ENCODE measurements at places on chromosomes 16 and 17.

DNA sequence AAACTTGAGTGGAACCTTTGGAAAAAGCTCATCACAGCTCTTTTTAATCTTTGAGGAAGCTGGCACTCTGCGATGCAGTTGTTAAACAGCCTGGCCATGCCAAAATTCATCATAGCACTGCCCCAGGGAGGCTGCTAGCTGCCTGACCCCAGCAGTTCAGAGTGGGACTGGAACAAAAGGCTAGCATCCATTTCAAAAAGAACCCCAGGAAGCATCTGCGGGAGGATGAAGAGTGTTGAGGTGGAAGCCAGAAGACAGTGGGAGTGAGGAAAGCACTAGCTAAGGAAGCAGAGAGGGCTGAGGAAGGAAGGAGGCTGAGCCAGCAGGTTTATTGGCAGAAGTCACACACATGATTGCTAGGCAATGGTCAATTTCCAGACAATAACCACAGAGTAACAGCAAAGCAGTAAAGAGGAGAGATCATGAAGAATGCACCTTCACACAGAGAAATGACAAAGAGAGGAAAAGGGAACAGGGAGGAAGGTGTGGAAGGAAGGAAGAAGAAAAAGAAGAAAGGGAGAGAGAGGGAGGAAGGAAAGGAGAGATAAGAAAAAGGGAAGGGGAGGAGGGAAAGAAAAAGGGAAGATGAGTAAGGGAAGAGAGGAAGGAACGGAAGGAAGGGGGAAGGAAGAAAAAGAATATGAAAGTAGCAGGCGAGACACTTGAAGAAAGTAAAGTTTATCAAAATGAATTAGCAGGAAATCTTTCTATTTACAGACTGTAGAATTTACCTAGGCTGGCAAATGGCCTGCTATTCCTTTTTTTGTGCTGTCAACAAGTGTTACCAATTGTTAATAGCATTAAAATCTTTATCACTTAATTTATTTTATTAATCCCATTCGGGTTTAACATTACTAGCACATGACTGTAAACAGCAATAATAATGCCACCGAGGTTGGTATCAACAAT lies 270.0 kb upstream of the PSMD7 start:
- no peak for DNase-seq

- DNase-seq = no peak
These were observed 11.7 kb upstream of the MNT start for GRCh38 chr17:2412561-2413021.

GRCh38 chr17:28878981-28879380 lies 18.6 kb downstream of the FLOT2 start:
- no peak for DNase-seq

DNA sequence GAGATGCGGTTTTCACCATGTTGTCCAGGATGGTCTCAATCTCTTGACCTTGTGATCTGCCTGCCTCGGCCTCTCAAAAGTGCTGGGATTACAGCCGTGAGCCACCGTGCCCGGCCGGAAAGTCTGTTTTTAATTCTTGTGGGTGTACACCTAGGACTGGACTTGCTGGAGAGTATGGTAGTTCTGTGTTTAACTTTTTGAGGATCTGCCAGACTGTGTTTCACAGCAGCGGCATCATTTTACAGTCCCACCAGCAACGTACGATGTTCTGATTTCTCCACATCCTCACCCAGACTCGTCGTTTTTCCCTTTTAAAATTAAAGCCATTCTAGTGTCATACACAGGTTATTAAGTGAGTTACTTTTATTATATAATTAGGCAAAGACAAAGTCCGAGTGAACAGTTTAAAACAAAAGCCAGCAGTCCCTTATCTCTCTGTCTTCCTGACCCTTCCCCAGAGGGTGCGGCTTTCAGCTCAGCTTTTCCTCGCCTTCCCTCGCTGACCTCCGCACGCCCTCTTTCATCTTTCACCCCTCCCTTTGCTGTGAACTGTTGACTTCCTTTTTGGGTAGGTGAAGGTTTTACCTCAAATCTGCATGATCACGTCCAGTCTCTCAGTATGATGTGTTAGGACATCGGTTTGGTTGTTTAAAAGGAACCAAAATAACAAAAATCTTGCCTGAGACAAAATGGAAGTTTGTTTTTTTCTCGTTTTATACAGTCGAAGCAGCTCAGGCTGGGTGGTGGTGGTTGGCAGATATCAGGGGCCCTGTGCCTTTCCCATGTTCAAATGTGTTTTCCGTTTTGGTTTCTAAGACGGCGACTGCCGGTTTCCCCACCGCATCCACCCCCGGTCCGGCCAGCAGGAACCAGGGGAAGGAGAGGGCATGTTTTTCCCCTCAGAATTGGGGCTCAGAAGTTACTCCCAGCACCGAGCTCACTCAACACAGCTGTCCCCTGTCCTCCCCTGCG lies 18.0 kb downstream of the FAM234A start:
- no peak for DNase-seq

GRCh38 chr17:50533720-50534148 lies 1.2 kb downstream of the EPN3 start:
- DNase-seq = no peak

GRCh38 chr17:3915995-3916696 lies at the start of gene P2RX1:
P2RX1 (minus strand) TSS chr17:3916465; CDS start chr17:3916225, 240 bp downstream.
- DNase-seq = no peak

DNA sequence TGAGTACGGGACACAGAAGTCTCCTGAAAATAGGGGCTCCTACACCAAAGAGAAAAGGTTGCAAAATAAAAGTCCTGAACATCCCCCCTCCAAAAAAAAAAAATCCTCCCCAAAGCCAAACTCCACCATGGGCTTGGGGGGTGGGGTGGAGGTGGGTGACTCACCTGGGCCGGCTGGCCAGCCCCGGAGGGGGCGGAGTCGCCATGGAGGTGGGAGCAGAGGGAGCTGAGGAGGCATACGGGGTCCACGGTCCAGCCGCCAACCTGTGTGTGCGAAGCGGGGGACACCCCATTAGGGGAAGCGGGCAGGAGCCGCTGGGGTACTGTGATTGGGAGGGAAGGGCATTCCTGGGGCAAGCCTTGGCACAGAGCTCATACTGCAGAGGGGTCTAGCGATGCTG lies 31.0 kb downstream of the SRCIN1 start:
- no peak for DNase-seq

DNA sequence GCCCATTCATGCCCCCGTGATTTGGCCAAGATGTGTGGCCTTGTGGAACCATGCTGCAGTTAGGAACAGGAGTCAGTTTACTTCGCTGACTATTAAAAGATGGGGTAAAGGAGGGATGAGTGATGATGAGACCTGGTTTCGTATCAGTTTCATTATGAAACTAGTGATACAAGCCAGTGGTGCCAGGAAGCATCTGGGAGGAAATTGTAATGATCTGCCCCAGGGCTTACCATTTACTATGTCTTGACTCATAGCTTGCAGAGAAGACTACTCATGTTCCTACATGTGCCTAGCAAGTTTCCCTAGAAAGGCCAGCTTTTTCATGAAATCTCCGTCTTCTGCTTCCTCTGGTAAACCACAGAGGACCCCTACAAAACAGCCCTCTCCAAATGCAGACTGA lies 23.2 kb downstream of the CDH3 start:
- no peak for DNase-seq

DNA sequence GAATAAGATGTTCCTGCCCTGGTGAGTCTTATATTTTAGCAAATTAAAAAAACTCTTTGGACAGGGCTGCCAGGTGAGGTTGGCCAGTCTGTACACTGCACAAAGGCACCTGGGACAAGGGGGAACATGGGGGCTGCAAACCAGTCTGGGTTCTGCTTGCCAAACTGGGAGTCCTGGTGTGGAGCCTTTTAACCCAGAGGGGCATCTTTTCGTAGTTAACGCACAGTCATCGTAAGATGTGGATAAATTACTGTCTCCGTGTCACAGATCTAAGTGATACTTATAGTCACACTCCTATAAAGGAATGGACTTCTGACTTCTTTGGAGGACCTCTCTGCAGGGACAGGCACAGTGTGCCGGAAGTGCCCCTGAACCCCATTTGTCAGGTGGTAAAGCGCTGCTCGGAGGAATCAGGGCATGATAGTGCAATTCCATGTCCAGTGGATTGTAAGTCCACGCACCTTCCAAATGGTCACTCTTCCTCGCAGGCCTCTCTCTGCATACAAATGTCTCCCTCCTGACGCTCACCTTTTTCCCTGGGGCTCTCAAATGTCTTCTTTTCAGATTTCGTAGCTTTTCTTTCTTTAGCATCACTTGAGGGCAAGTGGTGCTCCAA lies 14.7 kb downstream of the DEXI start:
- DNase-seq = no peak

DNA sequence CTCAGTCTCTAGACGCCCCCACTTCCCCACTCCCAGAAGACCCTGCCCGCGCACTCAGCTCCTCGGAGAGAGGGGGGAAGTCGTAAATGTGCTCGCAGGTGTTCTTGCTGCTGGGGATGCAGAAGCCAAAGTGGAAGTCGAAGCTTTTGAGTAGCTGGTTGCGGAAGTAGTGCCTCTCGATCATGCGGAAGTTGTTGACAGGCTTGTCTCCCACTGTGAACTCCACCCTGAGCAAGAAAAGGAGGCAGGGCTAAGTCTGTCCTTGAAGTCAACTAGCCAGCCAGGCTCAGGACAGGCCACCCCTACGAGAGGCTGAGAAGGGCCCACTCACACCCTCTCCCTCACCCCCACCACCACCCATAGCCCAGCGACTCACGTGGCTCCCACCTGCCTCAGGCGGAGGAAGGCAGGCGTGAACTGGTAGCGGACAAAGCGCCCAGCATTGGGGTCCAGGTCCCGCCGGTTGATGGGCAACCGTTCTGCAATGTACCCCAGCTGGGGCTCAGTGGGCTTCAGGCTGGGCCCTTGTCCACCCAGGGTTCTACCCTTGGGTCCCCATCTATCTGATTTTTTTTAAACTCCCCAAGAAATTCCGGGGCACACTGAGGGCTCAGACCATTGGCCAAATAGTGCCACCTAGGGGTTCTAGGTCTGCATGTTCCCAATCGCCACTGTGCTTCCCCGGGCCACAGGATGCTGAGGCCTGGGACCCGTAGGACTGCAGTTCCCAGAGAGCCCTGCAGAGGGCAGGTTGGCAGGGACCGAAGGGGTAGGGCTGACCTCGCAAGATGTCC lies 4.6 kb downstream of the UNC119 start:
- DNase-seq = no peak

GRCh38 chr17:48575066-48575582 lies 3.0 kb downstream of the HOXB4 start:
- no peak for DNase-seq

DNA sequence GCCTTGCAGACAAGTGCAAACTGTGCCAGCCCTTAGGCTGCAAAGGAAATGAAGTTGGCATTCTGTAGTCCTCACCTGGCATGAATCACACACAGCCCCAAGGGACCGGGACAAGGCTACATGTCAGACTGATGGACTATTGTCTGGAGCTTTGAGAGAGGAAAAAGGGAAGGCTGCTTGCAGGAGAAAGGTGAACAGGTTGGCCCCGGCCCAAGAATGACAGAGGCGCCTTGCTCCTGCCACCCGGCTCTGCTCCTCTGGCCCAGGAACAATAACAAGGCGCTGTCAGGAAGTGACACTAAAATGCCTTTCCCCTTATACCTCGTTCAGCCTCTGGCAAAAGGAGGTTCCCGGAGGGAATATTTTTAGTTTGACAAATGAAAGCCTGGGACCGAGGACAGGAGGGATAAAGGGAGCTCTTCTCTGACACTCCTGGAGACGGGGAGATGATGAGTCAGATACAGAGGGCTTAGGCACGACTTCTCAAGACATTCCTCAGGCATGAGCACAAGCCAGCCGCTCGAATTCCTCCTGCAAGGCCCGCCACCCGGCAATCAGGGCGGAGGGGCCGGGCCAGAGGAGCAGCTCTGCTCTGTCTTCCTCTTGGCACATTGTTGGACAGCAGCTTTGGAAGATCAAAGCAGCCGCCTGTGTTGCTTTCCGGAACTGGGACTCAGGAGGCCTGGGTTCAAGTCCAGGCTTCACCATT lies 105.8 kb downstream of the NOG start:
- no peak for DNase-seq

GRCh38 chr17:8836821-8837562 lies 30.5 kb downstream of the PIK3R6 start:
- no peak for DNase-seq

GRCh38 chr17:7873051-7873450 lies 15.2 kb downstream of the CYB5D1 start:
- no peak for DNase-seq

DNA sequence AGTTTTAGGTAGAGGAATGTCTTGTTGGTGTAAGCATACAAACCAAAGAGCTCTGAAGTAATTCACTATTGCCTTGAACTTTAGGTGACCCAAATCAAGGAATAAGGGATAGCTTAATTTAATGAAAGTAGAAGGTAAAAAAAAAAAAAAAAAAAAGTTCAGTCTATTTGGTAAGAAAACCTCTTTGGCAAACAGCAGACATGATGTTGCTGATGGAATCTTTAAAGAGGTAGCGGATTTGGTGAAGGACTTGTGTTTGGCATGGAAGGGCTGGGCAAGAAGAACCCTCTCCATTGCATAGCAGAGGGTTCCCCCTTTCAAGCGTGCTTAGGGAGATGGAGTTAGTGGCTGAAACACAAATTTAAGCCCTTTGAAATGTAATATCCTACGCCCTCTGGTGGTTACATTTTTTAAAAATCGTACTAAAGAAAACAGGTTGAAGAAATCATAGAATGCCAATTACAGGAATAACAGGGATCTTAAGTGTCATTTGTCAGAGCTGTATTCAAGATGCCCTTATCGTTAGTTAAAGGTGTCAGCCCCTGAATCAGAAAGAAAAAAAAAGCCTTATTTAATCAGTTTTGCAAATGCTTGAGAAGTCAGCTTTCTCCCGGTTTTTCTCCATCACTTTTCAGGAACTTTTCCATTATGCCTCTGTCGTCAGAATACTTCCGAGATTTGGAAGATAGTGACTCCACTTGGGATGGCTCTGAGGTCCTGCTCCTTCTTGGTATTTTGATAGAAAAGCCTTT lies 383.1 kb downstream of the KCNJ2 start:
- DNase-seq = peak; percentile 1

- no peak for DNase-seq
These were observed 562.7 kb upstream of the WSB1 start for GRCh38 chr17:26731005-26731921.

- DNase-seq = no peak
These were observed 14.9 kb upstream of the DHRS11 start for GRCh38 chr17:36576793-36577192.

GRCh38 chr16:51119973-51120729 lies 30.9 kb downstream of the SALL1 start:
- no peak for DNase-seq

GRCh38 chr17:7748076-7748775 lies 30.7 kb downstream of the DNAH2 start:
- DNase-seq = no peak

GRCh38 chr16:78866521-78866920 lies 734.0 kb downstream of the MAF start:
- DNase-seq = no peak
